ENCODE measurements at places on chromosomes 13 and 19. TPM values are rescaled to one million over a fixed set of nuclear protein-coding genes. Genes with fewer than 3 reads are reported as not detected.

FAM216B gene
- total RNA-seq = not detected

UBL3 gene
- 10.9 TPM for total RNA-seq

- no peaks in the 10 kb centered on the region for H3K27me3 ChIP-seq
- no peaks in the 10 kb centered on the region for H3K36me3 ChIP-seq
- H3K27ac ChIP-seq = no peak overlapping the region
- no peaks in the 10 kb centered on the region for H3K4me1 ChIP-seq
- no peak overlapping the region for H3K4me3 ChIP-seq
- no peak for DNase-seq
These were observed 110.9 kb upstream of the FRY start for GRCh38 chr13:31920727-31921100.

ONECUT3 gene
- total RNA-seq = 1.4 TPM

ZNF587 gene
- 16.3 TPM for total RNA-seq

PDX1 gene
- not detected for total RNA-seq

SYNE4 gene
- total RNA-seq = 1.9 TPM

CALR3 gene
- total RNA-seq = not detected

DNA sequence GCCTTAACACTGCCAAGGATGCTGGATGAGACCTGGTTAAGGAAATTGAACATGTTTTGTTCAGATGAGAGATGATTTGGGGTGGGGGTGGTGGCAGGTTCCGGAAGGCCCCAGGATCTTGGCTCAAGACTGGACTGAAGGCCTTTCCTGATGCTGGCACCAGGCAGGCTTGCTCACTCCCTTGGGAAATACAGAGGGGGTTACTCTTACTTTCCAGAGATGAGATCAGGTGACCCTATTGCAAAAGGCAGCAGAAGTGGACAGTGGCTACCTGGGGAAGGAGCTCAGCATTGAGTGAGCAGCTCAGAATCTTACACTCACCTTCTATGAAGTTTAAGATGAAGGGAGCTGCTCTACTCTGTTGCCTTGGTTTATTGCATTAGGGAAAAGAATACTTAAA lies 10.8 kb downstream of the GATAD2A start:
- no peaks in the 10 kb centered on the region for H3K27me3 ChIP-seq
- H3K4me1 ChIP-seq = no peaks in the 10 kb centered on the region
- no peak overlapping the region for H3K4me3 ChIP-seq
- no peak for DNase-seq
- H3K36me3 ChIP-seq = no peaks in the 10 kb centered on the region

DNA sequence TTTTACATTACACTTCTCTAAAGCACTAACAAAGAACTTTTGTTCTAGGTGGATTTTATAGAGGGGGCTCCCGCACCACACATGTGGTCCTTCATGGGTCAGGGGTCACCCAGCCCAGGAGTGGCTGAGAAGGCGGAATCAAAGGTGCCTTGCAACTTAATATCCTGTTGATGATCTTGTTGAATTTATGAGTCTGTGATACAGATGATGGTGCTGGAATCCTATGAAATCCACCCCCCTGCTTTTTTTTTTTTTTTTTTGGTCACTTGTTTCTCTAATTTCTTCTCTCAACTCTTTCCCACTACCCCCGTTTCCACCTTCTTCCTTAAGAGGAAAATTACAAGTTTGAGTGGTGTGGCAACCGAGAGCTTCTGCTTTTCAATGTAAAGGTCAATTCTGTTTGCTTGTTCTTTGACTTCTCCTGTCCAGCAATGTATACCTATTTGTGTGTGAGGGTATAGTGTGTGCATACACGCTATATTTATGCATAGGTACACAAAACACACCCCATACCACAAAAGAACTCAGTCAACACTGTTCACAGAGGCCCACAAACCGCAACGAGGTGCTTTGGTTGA lies 4.2 kb upstream of the ZIC2 start:
- no peak overlapping the region for H3K4me3 ChIP-seq
- DNase-seq = no peak
- H3K4me1 ChIP-seq = peaks cover 8% of the 10 kb centered on the region
- peaks cover 58% of the 10 kb centered on the region for H3K27me3 ChIP-seq

- no peak within 1 kb of the TSS for H3K4me3 ChIP-seq
- H3K27me3 ChIP-seq = no peaks in the 10 kb centered on the region
- no peak for DNase-seq
- H3K4me1 ChIP-seq = no peaks in the 10 kb centered on the region
- H3K27ac ChIP-seq = no peak within 1 kb of the TSS
- H3K36me3 ChIP-seq = no peaks in the 10 kb centered on the region
These were observed at the start of gene F10 for GRCh38 chr13:113122550-113123225. F10 (plus strand) TSS chr13:113122799; CDS start chr13:113122856, 57 bp downstream.

- no peaks in the 10 kb centered on the region for H3K36me3 ChIP-seq
- no peak for DNase-seq
- no peak overlapping the region for H3K4me3 ChIP-seq
These were observed 28.0 kb upstream of the SLC15A1 start for GRCh38 chr13:98780451-98780850.

- H3K4me1 ChIP-seq = peaks cover 13% of the 10 kb centered on the region
- peak; percentile 29 for DNase-seq
- no peak overlapping the region for H3K27ac ChIP-seq
- no peaks in the 10 kb centered on the region for H3K27me3 ChIP-seq
These were observed 642.1 kb upstream of the ARGLU1 start for GRCh38 chr13:107209824-107210722.

DNA sequence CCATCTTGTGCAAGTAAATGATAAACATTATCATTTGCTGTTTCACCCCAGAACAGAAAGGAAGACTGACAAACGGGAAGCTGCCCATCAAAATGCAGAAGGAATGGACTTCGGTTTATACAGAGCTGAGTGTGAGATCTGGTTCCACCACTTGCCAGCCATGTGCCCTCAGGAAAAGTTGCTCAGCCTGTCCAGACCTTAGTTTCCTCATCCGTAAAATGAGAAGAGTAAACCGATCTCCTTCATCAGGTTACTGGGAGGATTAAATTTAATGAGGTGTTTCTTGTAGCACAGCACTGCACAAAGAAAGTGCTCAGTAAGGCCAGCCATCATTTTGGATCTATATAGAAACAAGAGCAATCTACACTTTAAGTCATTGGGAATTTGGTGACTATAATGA lies 36.7 kb upstream of the SERP2 start:
- DNase-seq = peak; percentile 52
- no peak overlapping the region for H3K4me3 ChIP-seq
- peaks cover 12% of the 10 kb centered on the region for H3K4me1 ChIP-seq

DNA sequence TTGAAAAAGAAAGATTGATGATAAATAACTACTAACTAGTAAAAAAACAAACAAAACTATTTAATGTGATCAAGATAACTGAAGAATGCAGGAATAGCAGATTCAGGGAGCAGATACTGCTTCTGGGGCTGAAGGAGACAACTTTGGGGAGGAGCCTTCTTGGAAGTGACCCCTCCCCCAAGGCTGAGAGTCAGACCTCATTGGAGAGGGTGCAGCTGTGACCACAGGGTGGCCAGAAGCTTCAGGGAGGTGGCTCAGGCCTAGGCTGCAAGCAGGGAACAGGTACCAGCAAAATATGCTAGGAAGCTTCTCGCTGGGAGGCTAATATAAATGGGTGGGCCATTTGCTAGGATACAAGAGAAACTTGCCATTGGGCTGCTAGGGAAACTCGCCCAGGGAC lies 149.9 kb downstream of the MYO16 start:
- no peak for DNase-seq
- H3K27ac ChIP-seq = no peak overlapping the region
- H3K4me3 ChIP-seq = no peak overlapping the region
- peaks cover 13% of the 10 kb centered on the region for H3K4me1 ChIP-seq
- H3K27me3 ChIP-seq = no peaks in the 10 kb centered on the region

- H3K27ac ChIP-seq = no peak overlapping the region
- H3K36me3 ChIP-seq = no peaks in the 10 kb centered on the region
- 0 out of 2 replicates have a peak, but pooled peaks cover 3% of the 10 kb centered on the region for H3K4me1 ChIP-seq
- H3K27me3 ChIP-seq = no peaks in the 10 kb centered on the region
- no peak overlapping the region for H3K4me3 ChIP-seq
These were observed 62.8 kb downstream of the ARHGEF7 start for GRCh38 chr13:111177921-111178320.

GRCh38 chr13:40231751-40232150 lies 434.7 kb downstream of the FOXO1 start:
- no peak for DNase-seq
- no peaks in the 10 kb centered on the region for H3K27me3 ChIP-seq
- peaks cover 9% of the 10 kb centered on the region for H3K4me1 ChIP-seq
- H3K36me3 ChIP-seq = no peaks in the 10 kb centered on the region
- no peak overlapping the region for H3K27ac ChIP-seq

FGF22 gene
- total RNA-seq = 1.3 TPM

- peak; percentile 7 for DNase-seq
- H3K4me1 ChIP-seq = no peaks in the 10 kb centered on the region
- no peaks in the 10 kb centered on the region for H3K27me3 ChIP-seq
- no peaks in the 10 kb centered on the region for H3K36me3 ChIP-seq
- no peak overlapping the region for H3K27ac ChIP-seq
These were observed 375.4 kb upstream of the SLITRK6 start for GRCh38 chr13:86174622-86175021.

GRCh38 chr13:32267836-32268439 lies 47.2 kb downstream of the ZAR1L start:
- H3K27me3 ChIP-seq = no peaks in the 10 kb centered on the region
- peaks cover 4% of the 10 kb centered on the region for H3K4me1 ChIP-seq
- H3K27ac ChIP-seq = no peak overlapping the region
- no peaks in the 10 kb centered on the region for H3K36me3 ChIP-seq
- peak; percentile 65 for DNase-seq

- no peak for DNase-seq
- H3K27me3 ChIP-seq = no peaks in the 10 kb centered on the region
- H3K36me3 ChIP-seq = no peaks in the 10 kb centered on the region
- no peak overlapping the region for H3K4me3 ChIP-seq
- no peak overlapping the region for H3K27ac ChIP-seq
These were observed 127.6 kb upstream of the IRS2 start for GRCh38 chr13:109913936-109914510.

DNA sequence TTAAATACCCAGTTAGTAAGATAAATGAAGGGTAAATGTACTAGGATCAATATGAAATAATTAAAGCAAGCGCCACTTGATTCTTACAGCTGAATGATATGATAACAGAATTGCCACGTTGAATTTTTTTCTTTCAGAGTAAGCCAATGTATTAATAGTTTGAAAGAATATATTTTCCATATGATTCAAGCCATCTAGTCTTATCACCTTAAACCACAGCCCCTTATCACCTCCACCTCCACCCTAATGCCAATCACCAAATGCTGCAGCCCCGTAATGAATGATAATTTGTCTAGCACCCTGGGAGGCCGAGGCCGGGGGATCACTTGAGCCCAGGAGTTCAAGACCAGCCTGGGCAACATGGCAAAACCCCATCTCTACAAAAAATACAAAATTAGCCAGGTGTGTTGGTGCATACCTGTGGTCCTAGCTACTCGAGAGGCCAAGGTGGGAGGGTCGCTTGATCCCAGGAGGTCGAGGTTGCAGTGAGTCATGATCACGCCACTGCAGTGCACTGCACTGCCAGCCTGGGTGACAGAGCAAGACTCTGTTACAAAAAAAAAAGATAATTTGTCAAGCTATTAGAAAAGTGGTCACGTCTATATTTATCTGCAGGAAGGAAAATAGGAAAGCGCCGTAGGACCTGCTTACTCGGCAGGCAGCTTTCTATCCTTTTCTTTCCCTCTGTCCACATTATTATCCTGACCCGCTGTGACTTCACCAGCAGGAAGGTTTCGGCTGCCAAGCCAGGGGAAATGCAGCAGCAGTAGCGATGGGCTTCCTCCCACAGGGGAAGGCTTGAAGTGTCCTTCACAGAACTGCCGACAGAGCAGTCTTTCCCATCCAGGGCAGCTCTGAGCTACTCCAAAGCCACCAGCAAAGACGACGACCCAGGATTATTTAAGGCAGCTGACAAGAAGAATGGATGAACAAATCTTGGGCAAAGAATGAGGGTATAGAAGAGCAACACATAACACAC lies 19.7 kb upstream of the CLN5 start:
- no peak overlapping the region for H3K27ac ChIP-seq
- H3K4me1 ChIP-seq = no peaks in the 10 kb centered on the region
- H3K4me3 ChIP-seq = no peak overlapping the region
- DNase-seq = no peak
- no peaks in the 10 kb centered on the region for H3K36me3 ChIP-seq

VN1R2 gene
- not detected for total RNA-seq

ZNF30 gene
- 2.3 TPM for total RNA-seq

GRCh38 chr13:85194482-85194881 lies 604.7 kb downstream of the SLITRK6 start:
- H3K27me3 ChIP-seq = no peaks in the 10 kb centered on the region
- no peaks in the 10 kb centered on the region for H3K4me1 ChIP-seq
- no peak overlapping the region for H3K27ac ChIP-seq

DNA sequence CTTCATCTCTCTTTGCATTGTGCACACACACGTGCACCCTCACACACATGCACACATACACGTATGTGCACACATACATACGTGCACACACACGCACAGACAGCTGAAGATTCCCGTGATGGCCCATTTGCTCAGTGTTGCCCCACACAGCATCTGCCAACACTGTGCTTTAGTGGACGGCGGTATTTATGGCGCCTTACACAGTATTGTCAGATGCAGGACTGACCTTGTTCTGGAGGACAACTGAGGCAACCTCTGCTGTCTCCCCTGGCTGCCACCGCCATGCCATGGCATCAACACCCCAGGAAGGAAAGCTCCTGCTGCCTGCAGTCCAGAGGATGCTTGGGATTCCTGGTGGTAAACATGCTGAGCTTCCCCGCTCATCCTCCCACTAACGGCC lies 316.4 kb downstream of the TEX29 start:
- H3K36me3 ChIP-seq = no peaks in the 10 kb centered on the region
- H3K4me3 ChIP-seq = no peak overlapping the region
- H3K4me1 ChIP-seq = no peaks in the 10 kb centered on the region
- no peak for DNase-seq
- H3K27me3 ChIP-seq = peaks cover 29% of the 10 kb centered on the region
- no peak overlapping the region for H3K27ac ChIP-seq

DNA sequence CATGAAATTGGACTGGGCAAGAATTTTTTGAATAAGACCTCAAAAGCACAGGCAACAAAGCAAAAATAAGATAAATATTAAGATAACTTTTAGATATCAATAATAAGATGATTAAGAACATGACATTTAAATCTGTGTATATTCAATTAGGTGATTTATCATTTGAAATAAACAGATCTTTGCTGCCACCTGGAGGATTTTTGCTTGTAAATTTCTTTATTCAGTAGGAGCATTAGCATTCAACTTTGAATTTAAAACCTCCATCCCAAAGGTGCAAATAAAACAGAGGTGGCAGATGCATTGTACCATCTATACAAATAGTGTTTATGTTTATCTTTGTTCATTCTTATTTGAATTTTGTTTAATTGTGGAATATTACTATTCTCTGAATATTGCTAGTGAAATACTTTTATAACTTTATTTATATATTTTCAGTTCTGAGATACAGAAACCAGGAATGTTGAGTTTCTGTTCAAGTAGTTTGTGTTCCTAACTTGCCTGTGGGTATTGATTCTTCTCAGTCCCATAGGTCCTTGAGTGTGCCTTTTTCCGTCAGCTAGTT lies 20.9 kb downstream of the COG6 start:
- no peak overlapping the region for H3K27ac ChIP-seq
- H3K4me3 ChIP-seq = no peak overlapping the region

ATP4A gene
- not detected for total RNA-seq

Data from PC-3 (cell line).